Esophagus squamous epithelium (tissue), 5 donors: ENCODE measurements at places on chromosomes 5 and 9. TPM values are rescaled to one million over a fixed set of nuclear protein-coding genes. Genes with fewer than 3 reads are reported as not detected.

- no peak for DNase-seq
Observed at GRCh38 chr5:18968966-18969365, 1019.0 kb downstream of the CDH18 start.

DNA sequence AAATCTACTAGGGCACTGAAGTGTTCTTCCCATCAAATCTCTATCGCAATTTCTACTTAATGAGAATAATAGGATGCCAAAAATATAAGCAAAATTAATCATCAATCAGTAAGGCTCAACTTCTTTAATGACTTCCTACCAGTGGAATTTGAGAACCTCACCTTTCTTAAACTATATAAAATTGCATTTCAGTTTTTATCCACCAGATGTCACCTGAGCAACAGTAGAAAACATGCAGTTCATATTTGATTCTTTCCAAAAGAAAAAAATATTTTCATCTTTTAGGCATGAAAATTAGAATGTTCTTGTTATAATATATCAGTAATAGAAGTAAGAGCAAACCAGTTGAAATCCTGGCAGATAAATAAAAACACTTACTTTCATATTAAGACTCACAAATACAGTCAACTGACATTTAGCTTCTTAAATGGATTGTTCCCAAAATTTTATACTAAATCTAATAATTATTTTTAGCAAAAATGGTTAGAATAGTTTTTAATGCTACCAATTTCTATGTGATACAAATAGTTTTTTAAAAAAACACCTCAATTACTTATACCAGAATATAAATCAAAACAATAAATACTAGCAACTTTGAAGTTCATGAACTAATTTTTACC, 13.4 kb upstream of the CCDC112 start:
- no peak for DNase-seq

DNA sequence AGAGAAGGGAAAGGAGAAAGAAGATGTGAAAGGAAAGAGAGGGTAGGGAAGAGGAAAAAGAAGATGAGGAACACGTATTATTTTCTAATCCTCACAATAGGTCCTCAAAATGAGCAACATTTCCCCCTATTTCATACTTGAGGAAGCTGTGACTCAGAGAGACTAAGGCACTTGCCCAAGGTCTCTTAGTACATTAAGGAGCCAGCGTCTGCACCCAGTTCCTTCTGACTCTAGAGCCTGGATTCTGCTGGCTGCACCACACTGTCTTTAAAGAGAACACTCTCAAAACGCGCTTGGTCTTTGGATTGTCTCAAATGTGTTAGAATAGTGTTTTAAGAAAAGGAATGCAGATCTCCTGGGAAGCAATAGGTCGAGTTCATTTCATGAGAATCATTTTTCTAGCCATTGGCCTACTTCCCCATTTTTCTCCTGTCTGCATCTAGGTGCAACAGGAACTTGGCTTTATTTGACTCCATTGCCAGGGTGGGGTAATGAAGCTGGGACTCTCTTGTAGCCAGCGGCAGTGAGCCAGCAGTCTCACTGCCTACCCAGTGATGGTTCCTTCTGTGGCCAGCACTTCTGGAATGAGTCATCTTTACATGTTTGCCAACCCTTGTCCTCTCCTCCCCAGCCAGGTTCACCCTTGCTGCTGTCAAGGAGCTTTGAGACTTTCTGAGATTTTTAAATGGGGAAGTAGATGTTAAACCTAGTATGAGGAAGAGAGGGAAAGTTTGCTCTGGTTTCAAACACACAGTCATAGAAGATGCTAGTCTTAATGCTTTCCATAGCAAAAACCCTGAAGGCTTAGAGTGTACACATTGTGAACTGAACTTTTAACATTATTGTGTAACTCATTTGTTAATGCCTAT, 82.7 kb downstream of the DOCK8 start:
- no peak for DNase-seq

GRCh38 chr5:143197260-143197656, 206.2 kb downstream of the NR3C1 start:
- no peak for DNase-seq

GRCh38 chr5:131268758-131269370, 5.0 kb downstream of the CDC42SE2 start:
- no peak for DNase-seq

- DNase-seq, result no peak
Observed at GRCh38 chr9:129160712-129161533, 17.1 kb downstream of the IER5L start.

- DNase-seq, result no peak
Observed at GRCh38 chr9:71678999-71679398, 89.3 kb downstream of the CEMIP2 start.

GRCh38 chr5:55173687-55174230, 782 bp upstream of the CDC20B start:
- DNase-seq, result no peak

- DNase-seq, result no peak
Observed at GRCh38 chr5:30581198-30581935, 612.1 kb upstream of the CDH6 start.

DNA sequence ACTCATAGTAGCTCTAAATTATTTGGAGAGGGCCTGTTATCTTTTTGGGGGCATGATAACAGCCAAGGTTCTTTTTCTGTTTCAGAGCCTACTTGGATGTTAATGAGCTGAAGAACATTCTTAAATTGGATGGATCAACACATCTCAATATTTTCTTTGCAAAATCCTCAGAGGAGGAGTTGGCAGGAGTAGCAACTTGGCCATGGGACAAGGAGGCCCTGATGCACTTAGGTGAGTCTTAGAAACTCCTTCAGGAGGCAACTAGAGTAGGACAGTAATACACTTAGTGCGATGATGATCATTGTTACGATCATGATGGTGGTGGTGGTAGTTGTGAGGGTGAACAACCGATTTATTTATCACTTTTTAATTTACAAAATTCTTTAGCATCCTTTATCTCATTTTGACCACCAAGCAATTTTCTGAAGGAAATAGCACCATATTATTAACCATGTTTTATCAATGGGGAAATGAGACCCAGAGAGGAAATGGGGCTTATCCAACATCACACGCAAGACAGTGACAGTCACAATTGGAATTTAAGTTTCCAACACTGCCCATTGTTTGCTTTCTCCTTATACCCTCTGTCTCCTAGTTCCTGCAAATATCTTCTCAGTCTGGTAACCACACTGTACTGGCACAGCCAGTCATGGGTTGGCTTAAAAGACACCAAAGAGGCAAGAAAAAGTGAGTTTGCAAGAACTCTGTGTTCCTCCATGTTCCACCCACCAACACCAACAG, 54.0 kb downstream of the PAPPA start:
- no peak for DNase-seq

GRCh38 chr9:137365552-137366444, 57.2 kb downstream of the EXD3 start:
- no peak for DNase-seq

DNA sequence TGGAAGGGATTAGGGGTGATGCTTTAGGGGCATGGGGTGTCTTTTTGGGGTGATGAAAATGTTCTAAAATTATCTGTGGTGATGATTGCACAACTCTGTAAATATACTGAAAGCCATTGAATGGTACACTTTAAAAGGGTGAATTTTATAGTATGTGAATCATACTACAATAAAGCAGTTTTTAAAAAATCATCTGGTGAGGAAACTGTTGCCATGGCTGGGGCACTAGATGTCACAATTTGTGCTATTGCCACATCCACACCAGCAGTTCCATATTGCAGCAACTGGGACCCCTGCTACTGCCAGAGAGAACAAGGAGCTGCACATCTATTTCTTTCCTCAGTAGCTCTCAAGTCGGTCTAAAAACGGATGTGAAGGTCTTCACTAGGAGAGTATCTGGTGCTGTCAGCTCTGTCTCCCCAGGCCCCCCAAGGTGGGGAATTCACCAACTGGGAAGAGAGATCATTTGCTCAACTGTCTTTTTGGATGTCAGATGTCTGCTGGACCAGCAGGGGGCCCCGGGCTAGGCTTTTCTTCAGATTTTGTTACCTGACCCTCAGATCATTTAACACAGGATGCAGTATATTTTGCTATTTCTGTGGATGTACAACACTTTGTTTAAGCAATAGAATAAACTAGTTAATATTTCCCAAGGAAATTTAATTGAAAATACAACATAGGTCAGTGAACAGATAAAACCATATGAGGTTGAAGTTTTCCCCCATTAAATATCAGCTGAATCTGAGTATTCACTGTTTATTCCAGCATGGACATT, 13.2 kb downstream of the CMYA5 start:
- DNase-seq, result no peak

- no peak for DNase-seq
Observed at GRCh38 chr5:179292681-179293635, 52.3 kb downstream of the ADAMTS2 start.

DNA sequence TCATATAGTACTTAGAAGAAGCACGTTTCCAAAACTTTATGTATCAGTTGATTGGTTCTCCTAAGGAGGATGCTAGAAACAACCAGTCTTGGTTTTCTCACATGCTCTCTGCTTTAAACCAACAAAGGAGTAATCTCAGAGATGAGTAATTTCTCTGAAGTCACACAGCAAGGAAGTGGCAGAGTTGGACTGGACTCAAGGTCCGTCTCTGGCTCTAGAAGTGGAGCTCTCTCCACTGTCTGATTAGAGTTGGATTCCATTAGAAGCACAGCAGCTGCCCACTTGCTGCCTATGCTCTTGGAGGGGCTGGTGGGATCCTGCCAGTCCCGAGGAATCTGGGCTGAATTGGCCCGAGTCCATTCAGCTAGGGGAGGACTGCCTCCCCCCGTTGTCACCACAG, 21.0 kb downstream of the RALGPS1 start:
- no peak for DNase-seq

DNA sequence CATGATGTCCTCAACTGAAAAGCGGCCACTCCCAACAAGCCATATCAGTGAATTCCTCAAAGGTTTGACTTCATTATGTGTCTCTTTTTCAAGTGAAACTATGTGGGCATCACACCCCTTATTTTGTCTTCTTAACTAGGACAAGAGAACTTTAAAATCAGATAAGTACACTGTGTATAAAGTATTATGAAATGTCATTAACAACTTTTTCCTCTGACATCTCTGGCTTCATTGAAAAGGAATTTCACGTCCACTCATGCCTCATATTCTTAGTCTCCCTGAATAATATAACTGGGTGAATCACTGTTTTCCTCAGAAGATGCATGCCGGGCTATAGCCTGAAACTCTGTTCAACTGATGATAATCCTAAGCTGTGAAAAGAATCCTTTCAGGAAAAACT, 415.8 kb downstream of the ACTL7B start:
- DNase-seq, result no peak

- no peak for DNase-seq
Observed at GRCh38 chr5:146345578-146346366, 7.1 kb downstream of the POU4F3 start.

DNA sequence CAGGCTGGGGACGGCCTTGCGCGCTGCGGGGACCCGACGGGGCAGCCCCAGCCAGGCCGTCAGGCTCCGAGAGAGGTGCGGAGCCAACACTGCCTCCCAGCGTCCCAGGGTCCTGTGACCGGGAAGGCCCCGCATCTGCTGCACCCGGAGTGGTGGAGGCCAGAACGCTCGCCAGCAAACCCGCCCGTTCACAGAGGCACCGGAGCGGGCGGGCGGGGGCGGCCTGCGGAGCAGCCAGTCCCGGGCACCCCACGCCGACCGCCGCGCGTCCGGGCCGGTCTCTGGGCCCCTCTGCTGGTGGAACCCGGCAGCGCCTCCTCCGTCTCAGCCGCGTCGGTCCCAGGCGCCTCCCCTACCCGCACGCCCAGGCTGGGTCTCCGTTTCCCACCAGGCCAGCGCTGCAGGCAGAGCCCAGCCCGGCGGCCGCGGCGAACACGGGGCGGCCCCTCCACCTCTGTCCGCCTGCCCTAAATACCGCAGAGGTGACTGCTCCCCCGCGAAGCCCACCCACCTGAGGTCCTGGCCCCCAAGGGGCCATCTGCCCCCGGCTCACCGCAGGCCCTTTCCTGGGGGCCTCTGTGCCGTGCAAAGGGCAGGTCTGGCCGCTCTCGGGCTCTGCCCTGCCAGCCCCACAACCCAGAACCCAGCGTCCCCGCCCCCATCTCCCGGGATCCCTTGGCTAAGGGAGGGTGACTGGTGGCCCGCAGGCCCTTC, 15.9 kb downstream of the EXD3 start:
- DNase-seq, result no peak

GRCh38 chr9:130042406-130042884, 544 bp downstream of the FNBP1 start:
- DNase-seq, result no peak

- no peak for DNase-seq
Observed at GRCh38 chr9:91060520-91061343, 259.1 kb downstream of the SYK start.

FOXD4 gene
- 0.19 TPM for total RNA-seq

PCDHB4 gene
- total RNA-seq, result 2.4 TPM

SLC6A18 gene
- not detected for total RNA-seq

LRRC19 gene
- total RNA-seq, result not detected

BAAT gene
- total RNA-seq, result not detected

SLC27A4 gene
- total RNA-seq, result 36.6 TPM

SPINK13 gene
- total RNA-seq, result not detected

CER1 gene
- not detected for total RNA-seq

CDH9 gene
- total RNA-seq, result not detected

SLC34A1 gene
- 0.31 TPM for total RNA-seq
